ENCODE measurements at places on chromosomes 12 and 14. TPM values are rescaled to one million over a fixed set of nuclear protein-coding genes. Genes with fewer than 3 reads are reported as not detected.

Gene GLT1D1
- total RNA-seq: 0.53 TPM

Gene FAM90A1
- 0.32 TPM for total RNA-seq

Gene PPP4R4
- 21.4 TPM for total RNA-seq

Gene PRB2
- total RNA-seq: not detected

Gene KLHL33
- total RNA-seq: 0.05 TPM

Gene MIS18BP1
- total RNA-seq: 88.4 TPM

Gene P2RX7
- total RNA-seq: 6.6 TPM

Gene SYT10
- total RNA-seq: not detected

Gene KLRD1
- total RNA-seq: 0.05 TPM

Gene SLCO1B1
- not detected for total RNA-seq

Gene PAX9
- total RNA-seq: not detected

Gene E2F7
- total RNA-seq: 6.0 TPM

Gene CELA1
- not detected for total RNA-seq

Gene ADAMTS20
- not detected for total RNA-seq

Gene OTUB2
- total RNA-seq: 0.75 TPM

Gene ASB2
- total RNA-seq: 24.8 TPM

Gene LHX5
- total RNA-seq: not detected

Gene SPIC
- not detected for total RNA-seq

Gene PPP1R1A
- not detected for total RNA-seq
